ENCODE measurements at places on chromosomes 7 and 10.

DNA sequence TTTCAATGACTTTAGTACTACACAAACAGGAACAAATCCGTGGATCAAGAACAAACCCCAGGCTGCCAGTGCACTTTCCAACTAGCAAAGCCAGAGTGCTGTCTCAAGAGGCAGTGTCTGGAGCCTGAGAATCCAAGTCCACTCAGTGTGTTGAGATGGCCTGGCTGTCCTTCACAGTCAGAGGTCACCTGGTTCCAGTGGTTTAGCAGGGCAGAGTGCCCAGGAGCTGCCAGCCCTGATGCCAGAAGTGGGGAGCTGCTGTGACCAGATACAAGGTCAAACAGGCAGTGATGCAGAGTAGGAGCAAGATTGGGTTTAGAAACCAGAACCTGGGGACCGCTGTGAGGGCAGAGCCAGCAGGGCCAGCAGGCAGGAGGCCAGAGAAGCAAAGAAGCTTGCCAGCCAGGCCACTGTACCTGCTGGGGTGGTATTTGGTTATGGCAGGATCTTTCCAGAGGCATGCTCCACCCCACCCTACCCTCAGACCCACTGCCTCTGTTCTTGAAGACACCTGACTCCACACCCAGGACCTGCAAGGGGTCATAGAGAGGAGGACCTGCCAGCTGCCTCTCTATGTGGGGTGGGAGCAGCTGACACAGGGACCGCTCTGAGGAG lies 35.6 kb upstream of the C10orf90 start:
- DNase-seq = no peak

- no peak for DNase-seq
Observed at GRCh38 chr10:88288320-88289059, 294.6 kb downstream of the RNLS start.

DNA sequence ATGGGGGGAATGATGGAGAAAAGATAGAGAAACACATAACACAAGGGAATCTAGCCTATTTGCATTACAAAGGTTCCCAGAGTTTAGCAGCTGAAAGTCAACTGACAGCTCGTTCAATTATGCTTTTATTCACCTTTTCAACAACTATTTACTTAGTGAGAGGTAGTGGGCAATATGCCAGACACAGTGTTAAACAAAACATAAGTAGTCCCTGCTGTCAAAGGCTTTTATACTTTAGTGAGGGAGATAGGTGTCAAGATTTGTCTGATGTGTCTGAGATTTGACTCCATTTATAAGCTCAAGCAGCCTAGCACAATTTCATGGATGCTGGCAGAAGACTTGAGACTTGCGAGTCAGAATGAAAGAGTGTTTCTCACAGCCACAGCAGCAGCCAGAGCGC lies 549.0 kb upstream of the VSTM2A start:
- no peak for DNase-seq

- no peak for DNase-seq
Observed at GRCh38 chr10:52486840-52487611, 172.9 kb downstream of the DKK1 start.

GRCh38 chr7:155281398-155281969 lies 16.2 kb upstream of the INSIG1 start:
- no peak for DNase-seq
